ENCODE measurements at places on chromosomes 13 and 19.
A peak's percentile ranks its signal among the peaks of the same experiment; 100 is the strongest.

GRCh38 chr13:80497439-80497838 is 156.5 kb upstream of the SPRY2 start:
- no peak for DNase-seq

- no peak for DNase-seq
These were observed 95.6 kb downstream of the ATP11A start for GRCh38 chr13:112785483-112785856.

DNA sequence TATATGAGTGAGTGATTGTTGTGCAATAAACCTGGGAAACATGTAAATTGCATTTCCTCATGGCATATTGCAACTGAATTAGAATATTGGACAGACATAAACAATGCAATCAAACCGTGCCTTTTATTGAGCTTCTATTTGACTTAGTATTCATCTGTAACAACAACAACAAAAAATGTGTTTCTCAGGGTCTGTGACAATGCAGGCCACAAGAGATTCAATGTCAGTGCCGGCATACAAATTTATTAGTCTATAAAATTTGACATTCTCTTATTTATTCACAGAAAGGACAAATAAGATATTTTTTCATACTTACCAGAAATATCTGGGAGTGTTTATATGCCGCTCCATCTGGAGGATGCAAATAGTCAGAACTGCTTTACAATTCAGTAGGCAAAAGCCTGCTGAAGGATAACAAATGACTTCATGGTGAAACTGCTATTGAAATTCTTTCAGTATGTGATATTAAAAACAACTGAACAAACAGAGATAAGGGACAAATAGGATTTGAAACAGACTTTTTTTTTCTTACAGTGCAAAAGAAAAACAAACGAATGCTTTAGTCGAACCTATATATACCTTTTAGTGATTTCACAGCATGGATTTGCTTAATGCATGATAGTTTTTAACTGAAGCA is 77.2 kb downstream of the DACH1 start:
- no peak for DNase-seq

DNA sequence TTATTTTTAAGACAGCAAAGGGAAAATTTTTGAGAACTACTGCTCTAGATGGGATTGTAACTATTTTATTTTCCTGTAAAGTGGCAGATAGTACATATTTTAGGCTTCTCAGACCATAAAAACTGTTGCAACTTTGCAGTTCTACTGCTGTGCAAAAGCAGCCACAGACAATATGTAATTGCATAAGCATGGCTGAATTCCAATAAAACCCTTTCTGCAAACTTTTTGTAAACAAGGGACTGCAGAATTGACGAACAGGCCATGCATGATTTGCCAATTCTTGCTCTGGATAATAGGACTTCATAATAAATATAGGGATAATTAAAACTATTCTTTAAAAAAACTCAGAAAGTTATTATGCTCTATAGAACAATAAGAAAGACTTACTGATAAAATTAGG is 149.1 kb downstream of the SLITRK5 start:
- DNase-seq = no peak

DNA sequence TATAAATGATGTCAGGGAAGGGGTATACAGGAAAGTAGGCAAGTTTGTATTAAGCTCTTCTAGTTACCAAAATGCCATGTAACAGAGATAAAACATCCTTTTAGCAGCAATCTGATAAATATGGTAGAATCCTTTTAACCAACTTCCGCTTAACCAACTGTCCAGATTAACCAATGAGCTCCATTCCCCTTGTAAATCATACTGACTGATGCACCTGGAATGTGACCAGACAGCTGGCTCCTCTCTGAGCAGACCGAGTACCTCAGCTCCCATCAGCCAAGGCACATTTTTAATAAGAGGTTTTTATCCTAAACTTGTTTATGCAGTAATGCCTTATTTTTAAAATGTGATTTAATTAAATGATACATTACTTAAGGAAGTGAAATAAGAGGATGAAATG is 66.4 kb downstream of the KLF12 start:
- no peak for DNase-seq

DNA sequence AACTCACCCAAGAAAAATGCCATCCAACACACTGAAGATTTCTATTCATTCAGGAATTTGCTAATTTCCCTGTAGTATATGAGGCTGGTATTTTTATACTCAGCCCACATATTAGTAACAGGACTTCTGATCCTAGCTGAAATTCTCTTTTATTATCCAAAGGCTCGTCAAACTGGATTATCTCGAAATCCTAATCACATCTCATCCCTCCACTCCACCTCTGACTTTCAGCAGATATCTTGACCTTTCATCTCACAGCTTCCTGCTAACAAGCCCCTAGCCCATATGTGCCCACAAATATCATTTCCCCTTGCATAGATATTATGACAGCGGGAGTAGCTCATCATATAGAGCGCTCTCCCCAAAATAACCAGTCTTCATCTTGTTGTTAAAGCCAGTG is 279.7 kb downstream of the FGF14 start:
- no peak for DNase-seq

DNA sequence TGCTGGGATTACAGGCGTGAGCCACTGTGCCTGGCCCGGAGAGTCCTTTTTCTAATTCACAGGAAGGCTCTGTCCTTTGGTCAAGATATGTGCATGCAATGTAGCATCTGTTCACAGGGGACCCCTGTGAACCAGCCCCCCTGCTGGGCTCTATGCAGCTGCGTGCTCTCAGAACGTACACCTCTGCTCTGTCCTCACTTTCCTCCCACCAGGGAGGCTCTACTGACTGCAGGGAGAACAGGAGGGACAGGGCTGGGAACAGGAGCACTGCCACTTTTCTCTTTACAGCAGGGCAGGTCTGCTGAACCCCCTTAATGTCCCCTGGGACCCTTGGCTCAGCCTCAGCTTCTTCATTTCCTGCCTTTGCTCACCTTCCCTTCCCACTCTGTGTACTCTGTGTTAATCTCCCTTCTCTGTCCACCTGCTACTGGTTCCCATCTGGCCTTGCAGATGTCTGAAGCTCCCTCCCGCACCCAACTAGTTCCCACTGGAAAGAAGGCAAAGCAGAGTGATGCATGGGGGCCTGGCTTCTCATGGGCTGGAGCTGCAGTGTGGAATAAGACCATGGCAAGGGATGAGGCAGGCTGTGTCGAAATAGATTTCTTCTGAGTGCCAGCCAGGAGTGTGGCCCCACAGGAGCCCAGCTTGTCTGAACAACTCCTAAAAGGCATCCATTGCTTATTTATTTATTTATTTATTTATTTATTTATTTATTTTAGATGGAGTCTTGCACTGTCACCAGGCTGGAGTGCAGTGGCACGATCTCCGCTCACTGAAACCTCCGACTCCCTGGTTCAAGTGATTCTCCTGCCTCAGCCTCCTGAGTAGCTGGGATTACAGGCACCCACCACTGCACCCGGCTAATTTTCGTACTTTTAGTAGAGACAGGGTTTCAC is 7.2 kb downstream of the ADGRE2 start:
- no peak for DNase-seq

GRCh38 chr13:51557875-51558612 is 26.2 kb upstream of the WDFY2 start:
- no peak for DNase-seq

GRCh38 chr19:2675892-2676291 is 26.6 kb downstream of the GNG7 start:
- DNase-seq = no peak

DNA sequence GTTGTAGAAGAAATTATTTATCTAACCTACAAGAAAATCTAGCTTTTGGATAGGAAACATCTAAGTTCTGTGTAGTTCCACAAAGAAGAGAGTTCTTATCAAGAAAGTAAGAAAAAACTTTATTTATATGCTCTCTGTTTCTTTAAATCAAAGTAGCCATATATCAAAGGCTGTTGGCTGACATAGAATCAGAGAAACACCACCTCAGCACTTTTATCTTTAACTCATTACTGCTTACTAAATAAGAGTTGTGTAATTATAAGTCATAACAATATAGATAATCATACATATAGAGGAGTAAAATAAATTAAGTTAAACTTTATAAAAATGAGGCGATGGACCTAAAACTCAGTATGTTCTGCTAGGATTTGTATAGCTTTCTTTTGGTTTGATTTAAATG is 570.6 kb downstream of the PCDH17 start:
- no peak for DNase-seq

GRCh38 chr13:33684874-33685273 is 133.1 kb upstream of the RFC3 start:
- no peak for DNase-seq

- peak; percentile 32 for DNase-seq
These were observed 5.8 kb upstream of the USE1 start for GRCh38 chr19:17209126-17210036.

DNA sequence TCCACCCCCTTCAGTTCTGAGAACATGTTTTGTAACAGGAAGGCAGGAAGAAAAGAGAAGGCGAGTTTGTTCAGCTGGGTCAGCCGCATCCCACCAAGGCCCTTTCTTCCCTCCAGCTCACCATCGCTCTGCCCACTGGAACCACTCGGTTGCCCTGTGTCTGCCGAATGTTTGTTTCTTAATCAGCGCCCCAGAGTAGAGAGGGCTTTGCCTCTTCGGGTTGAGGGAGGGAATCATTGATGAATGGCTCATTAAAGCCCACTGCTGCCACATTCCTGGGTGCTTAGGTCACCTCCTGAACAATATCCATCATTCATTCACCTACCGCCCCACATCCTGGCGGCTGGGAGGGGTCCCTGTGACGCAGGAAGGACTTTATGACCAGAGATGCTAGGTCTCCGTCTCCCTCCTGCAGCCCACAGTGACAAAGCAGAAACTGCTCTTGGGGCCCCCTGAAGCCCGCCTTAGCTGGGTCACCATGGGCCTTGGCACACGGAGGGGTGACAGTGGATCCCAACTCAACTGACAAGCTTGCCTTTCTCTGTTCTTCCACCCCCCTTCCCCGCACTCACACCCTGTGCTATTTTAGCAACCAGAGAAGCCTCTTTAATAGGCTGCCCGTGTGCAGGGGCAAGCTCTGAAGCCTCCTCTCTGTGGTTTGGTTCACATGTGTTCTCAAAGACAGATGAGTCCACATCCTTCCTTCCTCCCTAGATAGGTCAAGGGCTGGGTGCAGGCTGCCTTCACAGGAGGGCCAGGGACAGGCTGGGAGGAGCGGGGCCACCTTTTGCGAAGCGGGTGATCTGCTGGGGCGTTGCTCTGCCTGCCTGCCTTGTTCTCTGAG is 46.2 kb downstream of the ACTN4 start:
- no peak for DNase-seq

DNA sequence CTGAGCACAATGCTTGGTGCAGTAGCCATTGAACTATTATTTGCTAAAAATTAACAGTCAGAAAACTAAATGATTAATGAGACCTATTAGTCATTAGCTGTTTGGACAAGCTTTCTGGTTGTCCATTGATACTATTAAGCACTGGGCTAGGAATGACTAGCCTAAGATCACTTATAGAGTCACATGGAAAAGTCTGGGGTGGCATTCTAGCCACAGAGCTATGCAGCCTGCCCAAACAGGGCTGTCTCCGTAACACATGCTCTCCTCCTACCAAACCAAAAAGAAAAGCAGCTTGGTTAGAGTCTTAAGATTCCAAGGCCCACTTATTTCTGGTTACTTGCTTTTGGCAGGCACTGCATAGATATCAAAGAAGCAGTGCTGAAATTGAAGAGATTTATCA is 193.5 kb upstream of the NBEA start:
- no peak for DNase-seq

- DNase-seq = no peak
These were observed 160.3 kb downstream of the SLITRK6 start for GRCh38 chr13:85638815-85639393.

DNA sequence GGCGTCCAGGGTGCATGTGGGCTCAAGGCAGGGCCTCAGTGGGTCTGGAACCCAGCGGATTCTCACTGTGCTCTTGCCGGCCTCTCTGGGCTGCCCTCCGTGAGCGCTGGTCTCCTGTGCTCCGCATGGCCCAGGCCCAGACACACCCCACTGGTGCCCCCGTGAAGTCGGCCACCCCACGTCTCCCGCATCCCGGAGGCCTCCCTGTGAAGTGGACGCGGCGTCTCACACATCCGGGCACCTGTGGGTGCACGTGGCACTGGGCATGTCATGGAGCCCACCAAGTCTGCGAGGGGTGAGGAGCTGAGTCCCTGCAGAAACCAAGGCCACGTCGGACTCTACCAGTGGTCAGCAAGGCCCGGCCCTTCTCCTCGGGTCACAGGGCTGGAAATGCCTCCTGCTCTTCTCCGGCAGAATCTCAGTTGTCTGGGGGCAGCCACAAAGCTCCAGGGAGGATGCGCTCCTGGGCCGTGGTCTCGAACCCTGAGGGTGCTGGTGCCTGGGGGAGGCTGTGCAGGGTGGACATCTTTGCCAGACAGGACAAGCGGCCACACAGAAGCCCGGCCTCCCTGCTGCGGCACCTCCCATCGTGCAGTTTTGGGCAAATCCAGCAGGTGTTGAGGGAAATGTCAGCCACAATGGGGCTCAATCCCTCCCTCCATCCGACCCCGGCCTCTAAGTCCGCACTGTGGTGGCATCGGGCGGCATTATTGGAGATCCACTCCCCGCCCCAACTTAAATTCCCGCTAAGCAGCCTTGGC is 2.2 kb downstream of the C13orf46 start:
- no peak for DNase-seq

DNA sequence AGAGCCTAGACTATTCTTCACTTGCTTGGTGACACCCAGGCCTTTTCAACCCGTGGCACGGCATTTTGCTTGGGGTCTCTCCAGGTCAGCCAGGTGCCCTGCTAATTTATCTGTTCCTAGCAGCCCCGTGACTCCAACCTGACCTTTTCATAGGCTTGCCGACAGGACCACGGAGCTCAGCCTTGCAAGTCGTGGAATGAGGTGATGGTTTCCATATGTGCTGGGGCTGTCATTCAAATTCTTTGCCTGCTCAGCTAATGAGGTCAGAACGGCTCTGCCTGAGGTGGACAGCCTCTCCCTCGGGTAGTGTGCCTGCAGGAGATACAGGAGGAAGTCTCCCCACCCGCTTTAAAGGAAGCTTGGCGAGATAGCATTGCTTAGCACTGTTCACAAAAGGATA is 61.0 kb downstream of the SHISA2 start:
- DNase-seq = no peak

GRCh38 chr13:62997696-62998095 is 1582.0 kb upstream of the PCDH20 start:
- DNase-seq = no peak

- no peak for DNase-seq
These were observed 451.8 kb downstream of the SUCLA2 start for GRCh38 chr13:47549219-47549752.

GRCh38 chr19:1445932-1446712 is 3.8 kb upstream of the APC2 start:
- no peak for DNase-seq

GRCh38 chr19:40507892-40508291 is 41.1 kb downstream of the SPTBN4 start:
- DNase-seq = no peak

DNA sequence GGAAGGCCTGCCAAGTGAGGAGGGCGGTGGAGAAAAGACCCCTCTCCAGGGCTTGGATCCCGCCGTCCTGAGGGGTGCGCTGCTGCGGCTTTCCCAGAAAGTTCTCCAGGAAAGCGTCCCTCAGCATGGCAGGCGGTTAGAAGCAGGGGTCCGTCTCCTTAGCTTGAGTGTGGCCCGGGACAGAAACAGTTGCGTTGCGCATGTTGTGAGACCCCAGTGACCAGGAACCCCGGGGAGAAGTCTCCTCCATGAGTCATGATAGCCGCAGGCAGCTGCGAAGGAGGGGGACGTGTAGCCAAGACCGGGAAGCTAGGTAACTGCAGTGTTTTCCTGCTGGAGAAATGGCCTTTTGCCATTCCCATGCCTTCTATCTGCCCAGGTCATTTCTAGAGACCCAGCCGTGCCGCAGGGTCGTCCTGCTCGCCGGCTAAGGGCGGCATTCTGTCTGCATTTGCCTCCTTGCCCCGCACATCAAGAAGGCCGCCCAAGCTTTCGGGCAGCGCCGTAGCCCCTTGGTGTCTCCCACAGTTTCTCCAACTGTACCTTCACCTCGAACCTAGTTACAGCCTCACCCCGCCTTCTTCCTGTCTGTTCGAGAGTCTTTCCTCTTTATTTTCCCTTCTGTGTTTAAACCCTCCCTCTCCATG is 64.3 kb downstream of the TM9SF2 start:
- DNase-seq = no peak

Measured in memory B cell (primary cell).